ENCODE measurements at places on chromosomes 12 and 14. TPM values are rescaled to one million over a fixed set of nuclear protein-coding genes. Genes with fewer than 3 reads are reported as not detected.

The SLC2A14 gene
- 0.08 TPM for total RNA-seq

The GYS2 gene
- not detected for total RNA-seq

The HHIPL1 gene
- total RNA-seq: 0.25 TPM

The HCAR2 gene
- 0.78 TPM for total RNA-seq

The SEL1L gene
- total RNA-seq: 28.0 TPM

The KRT79 gene
- total RNA-seq: not detected

The MYF5 gene
- not detected for total RNA-seq

The AMN gene
- total RNA-seq: 0.16 TPM

The CCDC196 gene
- total RNA-seq: not detected

The OR4E2 gene
- not detected for total RNA-seq

The NTS gene
- 81.3 TPM for total RNA-seq

The MYO1H gene
- total RNA-seq: not detected

The RND1 gene
- 18.7 TPM for total RNA-seq

The CYP27B1 gene
- 1.4 TPM for total RNA-seq

The TNFAIP2 gene
- total RNA-seq: 408 TPM

The MARK3 gene
- 58.6 TPM for total RNA-seq

Data from A549 treated with CpdA at 1 μM for 4 hours (cell line).